Endodermal cell (in vitro differentiated cells): ENCODE measurements at places on chromosomes 6 and 20. TPM values are rescaled to one million over a fixed set of nuclear protein-coding genes. Genes with fewer than 3 reads are reported as not detected.

GRCh38 chr6:43053545-43054205 is at the start of gene CUL7:
Gene CUL7, minus strand, starts transcription at chr6:43053851. Its CDS starts 1,063 bp downstream, at chr6:43052788.
- peak; percentile 94 for DNase-seq
- peak within 1 kb of the TSS; percentile 61 for H3K27ac ChIP-seq
- H3K4me1 ChIP-seq, result peaks cover 7% of the 10 kb centered on the region

GRCh38 chr20:17808357-17808756 is 108.6 kb downstream of the BANF2 start:
- no peaks in the 10 kb centered on the region for H3K27me3 ChIP-seq
- no peaks in the 10 kb centered on the region for H3K36me3 ChIP-seq
- no peaks in the 10 kb centered on the region for H3K4me1 ChIP-seq
- no peak overlapping the region for H3K27ac ChIP-seq

DNA sequence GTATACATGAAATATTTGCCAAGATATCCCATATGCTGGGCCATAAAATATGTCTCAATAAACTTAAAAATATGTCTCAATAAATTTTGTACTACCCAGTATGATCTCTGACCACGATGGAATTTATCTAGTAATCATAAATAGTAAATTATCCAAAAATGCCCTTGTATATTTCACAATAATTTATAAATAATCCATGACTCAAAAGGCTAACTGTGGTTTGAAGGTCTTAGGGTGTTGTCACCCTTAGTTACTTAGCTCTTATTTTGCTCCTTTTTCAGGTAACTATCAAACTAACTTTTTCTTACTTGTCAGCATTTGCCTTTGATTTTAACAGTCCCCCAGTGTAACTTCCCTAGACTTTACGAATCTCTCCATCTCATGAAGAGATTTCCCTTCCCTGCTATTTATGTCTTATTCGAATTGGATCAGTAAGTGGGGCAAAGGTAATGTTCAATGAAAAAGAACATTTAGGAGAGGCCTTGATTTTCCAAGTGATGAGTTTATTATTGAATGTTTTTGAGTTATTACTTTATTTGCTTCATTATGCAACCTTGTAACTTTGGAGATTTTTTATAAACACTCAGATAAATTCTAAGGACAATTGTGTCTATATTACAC is 109.0 kb upstream of the THBS2 start:
- no peak overlapping the region for H3K4me3 ChIP-seq
- H3K27me3 ChIP-seq, result no peaks in the 10 kb centered on the region

DNA sequence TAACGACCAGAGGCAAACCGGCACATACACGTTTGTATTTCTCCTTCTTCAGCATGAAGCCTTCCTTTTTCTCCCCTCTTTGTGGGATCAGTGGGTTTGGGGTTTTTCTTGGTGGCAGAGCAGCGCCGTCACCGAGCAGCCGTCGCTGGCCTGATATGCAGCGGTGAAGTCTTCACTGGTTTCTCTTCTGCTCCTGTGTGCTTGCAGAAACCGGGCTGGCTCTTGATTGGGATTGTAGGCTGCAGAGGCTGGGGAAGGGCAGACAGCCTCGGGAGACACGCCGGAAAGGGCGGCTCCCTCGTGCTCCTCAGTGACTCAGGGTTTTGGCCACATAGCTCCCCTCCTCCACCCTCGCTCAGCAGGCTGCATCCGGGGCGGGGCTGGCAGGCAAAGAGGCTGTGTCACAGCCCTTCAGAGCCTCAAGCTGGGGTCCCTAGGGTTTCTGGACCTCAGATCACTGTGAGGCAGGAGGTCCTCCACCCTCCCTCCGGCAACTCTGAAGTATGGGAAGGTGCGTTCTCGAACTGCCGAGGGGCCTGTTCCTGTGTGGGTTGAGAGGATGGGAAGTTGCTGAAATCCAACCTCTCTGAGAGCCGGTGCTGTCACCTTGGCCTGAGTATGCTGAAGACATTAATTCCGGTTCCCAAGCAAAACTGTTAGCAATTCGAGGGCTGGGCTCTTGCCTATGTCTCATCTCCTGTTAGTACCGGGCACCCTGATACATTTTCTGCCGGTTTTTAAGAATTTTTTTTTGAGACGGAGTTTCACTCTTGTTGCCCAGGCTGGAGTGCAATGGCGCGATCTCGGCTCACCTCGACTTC is 24.2 kb downstream of the NQO2 start:
- peaks cover 8% of the 10 kb centered on the region for H3K36me3 ChIP-seq
- no peaks in the 10 kb centered on the region for H3K4me1 ChIP-seq
- H3K4me3 ChIP-seq, result peak overlapping the region; percentile 4

- no peak overlapping the region for H3K27ac ChIP-seq
- no peaks in the 10 kb centered on the region for H3K36me3 ChIP-seq
- H3K27me3 ChIP-seq, result no peaks in the 10 kb centered on the region
- DNase-seq, result no peak
- no peak overlapping the region for H3K4me3 ChIP-seq
- H3K4me1 ChIP-seq, result peaks cover 8% of the 10 kb centered on the region
These were observed 159.1 kb downstream of the BCAS1 start for GRCh38 chr20:53911301-53911700.

GRCh38 chr6:14084388-14084787 is 33.2 kb upstream of the CD83 start:
- H3K27me3 ChIP-seq, result no peaks in the 10 kb centered on the region
- H3K4me3 ChIP-seq, result no peak overlapping the region
- no peaks in the 10 kb centered on the region for H3K36me3 ChIP-seq
- DNase-seq, result no peak

DNA sequence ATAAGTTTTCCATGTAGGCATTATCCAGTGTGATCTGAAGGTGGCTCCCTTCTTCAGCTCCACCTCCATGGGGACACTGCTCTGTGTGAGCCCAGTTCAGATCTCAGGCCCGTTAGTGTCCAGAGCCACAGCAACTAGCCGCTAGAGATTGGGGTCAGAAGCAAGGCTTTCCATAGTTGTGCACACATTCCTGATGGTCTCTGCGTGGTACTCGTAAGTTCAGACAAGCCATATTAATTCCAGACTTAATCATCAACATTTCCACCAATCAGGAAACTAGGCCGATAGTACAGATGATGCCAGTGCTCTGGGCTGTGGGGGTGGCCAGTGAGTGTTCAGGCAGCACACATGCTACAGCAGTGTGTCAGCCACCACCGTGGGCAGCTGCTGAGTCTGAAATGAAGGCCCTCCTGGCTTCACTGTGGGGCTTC is 17.5 kb upstream of the SYNCRIP start:
- DNase-seq, result no peak
- H3K27me3 ChIP-seq, result no peaks in the 10 kb centered on the region
- H3K27ac ChIP-seq, result no peak overlapping the region
- peaks cover 3% of the 10 kb centered on the region for H3K4me1 ChIP-seq
- H3K36me3 ChIP-seq, result no peaks in the 10 kb centered on the region
- H3K4me3 ChIP-seq, result no peak overlapping the region

DNA sequence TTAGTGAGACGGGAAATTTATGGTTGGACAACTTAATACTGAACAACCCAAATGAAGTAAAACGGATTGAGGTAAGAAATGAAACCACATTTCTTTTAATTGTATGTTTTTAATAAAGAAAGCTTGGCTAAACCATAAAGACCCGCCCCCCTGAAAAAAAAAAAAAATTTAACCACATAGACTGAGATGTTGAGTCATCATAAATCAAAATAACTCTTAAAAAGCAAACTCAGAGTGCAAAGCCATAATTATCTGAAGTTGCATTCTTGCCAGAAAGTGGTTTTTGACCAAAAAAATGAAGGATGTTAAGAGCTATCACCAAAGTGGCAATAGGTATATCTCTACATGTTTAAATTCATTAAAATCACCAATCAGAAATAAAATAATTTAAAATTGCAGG is 101.8 kb upstream of the COL21A1 start:
- no peaks in the 10 kb centered on the region for H3K27me3 ChIP-seq
- H3K36me3 ChIP-seq, result no peaks in the 10 kb centered on the region
- H3K4me1 ChIP-seq, result no peaks in the 10 kb centered on the region
- no peak overlapping the region for H3K4me3 ChIP-seq

DNA sequence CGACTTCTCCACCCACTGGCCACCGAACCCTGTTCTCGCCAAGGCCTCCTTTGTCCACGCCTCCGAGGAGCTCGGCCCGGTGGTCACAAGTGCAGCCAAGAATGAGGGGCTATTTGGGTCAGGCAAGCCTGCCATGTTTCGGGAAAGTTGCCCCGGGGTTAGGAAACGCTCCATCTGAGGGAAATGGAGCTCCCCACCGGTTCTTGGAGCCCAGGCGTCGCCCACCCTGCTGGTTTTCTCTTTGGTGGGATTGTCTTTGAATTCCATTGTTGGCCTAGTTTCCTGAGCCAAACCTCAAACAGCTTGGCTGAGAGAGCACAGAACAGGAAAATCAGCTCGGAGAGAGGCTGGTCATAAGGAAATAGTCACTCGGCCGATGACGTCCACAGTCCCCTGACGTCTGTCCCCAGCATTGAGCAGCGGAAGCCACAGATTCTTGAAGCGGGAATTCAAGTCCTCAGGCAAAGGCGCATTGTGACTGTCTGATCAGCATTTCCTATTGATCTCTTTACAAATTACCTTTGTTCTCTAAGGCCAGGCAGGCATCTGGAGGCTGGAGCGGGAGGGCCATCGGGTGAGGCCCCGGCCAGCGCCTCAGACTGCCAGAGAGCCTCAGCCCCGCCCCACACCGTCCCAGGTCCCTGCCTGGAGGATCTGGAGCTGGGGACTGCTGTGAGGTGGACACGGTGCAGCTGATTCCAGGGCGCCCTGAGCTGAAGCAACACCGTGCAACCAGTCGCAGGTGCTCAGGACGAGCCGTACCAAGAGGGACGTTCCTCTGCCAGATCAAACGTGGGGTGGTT is 138.6 kb downstream of the DLL1 start:
- peak overlapping the region; percentile 92 for H3K27ac ChIP-seq
- peaks cover 13% of the 10 kb centered on the region for H3K4me1 ChIP-seq
- no peak overlapping the region for H3K4me3 ChIP-seq
- DNase-seq, result peak; percentile 77
- H3K27me3 ChIP-seq, result no peaks in the 10 kb centered on the region

DNA sequence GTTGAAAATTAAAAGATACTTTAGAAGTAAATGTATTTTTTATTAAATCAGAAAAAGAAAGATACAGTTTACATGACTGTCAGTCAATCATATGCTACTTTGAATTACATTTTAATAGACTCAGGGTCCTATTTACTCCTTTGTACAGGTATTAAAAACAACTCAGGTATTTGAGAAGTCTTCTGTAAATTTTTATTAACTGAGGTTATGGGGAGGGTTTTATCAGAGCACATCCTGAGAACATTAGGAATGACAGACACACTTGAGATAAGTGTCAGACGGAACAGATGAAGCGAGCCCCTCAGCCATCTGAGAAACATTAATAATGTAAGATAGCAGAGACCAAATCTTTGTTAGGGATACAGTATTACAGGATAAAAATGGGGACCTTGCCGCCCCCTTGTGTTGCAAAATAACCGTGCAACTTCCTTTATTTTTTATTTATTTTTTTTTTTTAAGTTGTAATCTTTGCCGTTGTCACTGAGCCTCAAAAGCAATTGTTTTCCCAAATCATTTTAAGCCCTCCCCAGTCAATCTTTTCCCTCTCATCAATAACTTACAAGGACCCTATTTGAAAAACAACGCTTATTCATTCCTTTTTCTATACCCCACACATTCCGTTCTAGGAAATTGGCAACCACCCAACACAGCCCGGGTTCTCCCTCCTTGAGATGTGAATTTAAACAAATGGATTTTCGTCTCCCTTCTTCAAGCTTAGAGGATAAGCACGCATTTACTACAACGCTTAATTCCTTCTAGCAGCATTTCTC is 126.7 kb downstream of the BCAS1 start:
- H3K27me3 ChIP-seq, result no peaks in the 10 kb centered on the region
- no peak overlapping the region for H3K27ac ChIP-seq

- H3K27ac ChIP-seq, result no peak overlapping the region
- H3K27me3 ChIP-seq, result no peaks in the 10 kb centered on the region
- no peaks in the 10 kb centered on the region for H3K36me3 ChIP-seq
These were observed 38.9 kb upstream of the HDGFL1 start for GRCh38 chr6:22530506-22530905.

DNA sequence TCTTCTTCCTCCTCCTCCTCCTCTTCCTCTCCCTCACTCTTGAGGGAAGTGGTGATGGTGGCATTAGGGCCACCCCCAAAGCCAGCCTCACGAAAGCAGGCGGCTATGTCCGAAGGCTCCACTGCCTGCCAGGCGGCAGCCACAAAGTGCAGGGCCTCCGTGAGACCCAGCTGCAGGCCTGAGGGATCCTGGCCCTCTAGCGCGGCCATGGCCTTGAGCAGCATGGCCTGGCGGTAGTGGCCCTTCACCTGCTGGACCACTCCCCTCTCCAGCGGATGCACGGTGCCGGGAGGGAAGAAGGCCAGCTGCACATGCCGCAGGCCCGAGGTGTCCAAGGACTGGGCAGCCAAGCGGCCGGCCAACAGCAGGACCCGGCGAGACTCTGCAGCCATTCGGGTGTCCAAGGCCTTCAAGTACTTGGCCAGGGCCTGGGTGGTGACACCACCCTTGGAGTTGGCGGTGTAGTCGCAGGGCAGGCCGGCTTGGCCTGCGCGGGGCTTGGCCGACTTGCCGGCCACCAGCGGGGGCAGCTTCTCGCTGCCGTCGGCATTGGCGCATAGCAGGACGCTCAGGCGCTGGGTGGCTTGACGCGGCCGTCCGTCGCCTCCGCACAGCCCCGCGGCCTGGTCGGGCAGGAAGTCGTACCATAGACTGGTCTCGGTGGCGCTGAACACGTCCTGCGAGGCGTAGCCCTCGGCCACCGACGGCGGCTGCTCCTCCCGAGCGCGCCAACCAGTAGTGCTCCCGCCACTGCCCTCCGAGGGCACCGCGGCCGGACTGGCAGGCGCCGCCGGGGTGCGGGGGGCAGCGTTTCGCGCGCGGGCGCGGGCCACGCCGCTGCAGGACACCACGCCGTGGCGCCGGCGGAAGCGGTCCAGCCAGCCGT is 1.1 kb downstream of the CENPB start:
- DNase-seq, result peak; percentile 71
- H3K27me3 ChIP-seq, result peaks cover 15% of the 10 kb centered on the region
- peak overlapping the region; percentile 78 for H3K4me3 ChIP-seq

- H3K4me1 ChIP-seq, result peaks cover 21% of the 10 kb centered on the region
- DNase-seq, result no peak
- H3K36me3 ChIP-seq, result no peaks in the 10 kb centered on the region
- H3K27ac ChIP-seq, result no peak overlapping the region
- H3K27me3 ChIP-seq, result no peaks in the 10 kb centered on the region
- H3K4me3 ChIP-seq, result no peak overlapping the region
These were observed 112.1 kb upstream of the TMEM170B start for GRCh38 chr6:11425431-11425871.

DNA sequence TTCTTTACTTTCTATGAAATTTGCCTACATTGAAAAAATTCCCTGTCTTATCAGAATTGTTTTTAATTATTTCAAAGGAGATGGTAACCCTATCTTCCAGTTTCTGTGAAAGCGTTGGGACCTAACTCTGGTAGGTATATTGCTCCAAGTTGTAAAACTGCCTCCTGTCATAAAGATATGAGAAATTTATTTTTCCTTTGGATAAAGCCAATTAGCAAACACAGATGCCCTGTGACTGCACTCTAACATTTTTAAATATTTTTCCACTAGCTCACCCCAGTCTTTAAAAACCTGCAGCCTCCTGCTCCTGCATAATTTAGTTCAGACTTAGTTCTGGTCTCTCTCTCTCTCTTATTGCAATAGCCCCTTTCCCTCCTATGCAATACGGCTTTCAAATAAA is 39.0 kb upstream of the CRISP1 start:
- no peaks in the 10 kb centered on the region for H3K4me1 ChIP-seq
- H3K27me3 ChIP-seq, result no peaks in the 10 kb centered on the region
- H3K4me3 ChIP-seq, result no peak overlapping the region
- H3K36me3 ChIP-seq, result no peaks in the 10 kb centered on the region

GRCh38 chr20:10621149-10621548 is 52.6 kb downstream of the JAG1 start:
- H3K27me3 ChIP-seq, result no peaks in the 10 kb centered on the region
- peaks cover 4% of the 10 kb centered on the region for H3K36me3 ChIP-seq
- no peak for DNase-seq

PRKN gene
- 3.5 to 4.8 TPM (median 4.8 TPM) in 3 replicates for total RNA-seq

CDKN1A gene
- total RNA-seq, result 3.7 and 3.9 TPM in 2 replicates

RRBP1 gene
- total RNA-seq, result 201 to 212 TPM (median 205 TPM) in 3 replicates

PDYN gene
- 0.52 to 0.71 TPM (median 0.65 TPM) in 3 replicates for total RNA-seq

RTEL1 gene
- total RNA-seq, result 20.0 to 39.6 TPM (median 33.9 TPM) in 3 replicates

PAK5 gene
- 0.32 and 0.42 TPM in 2 replicates for total RNA-seq

PSORS1C2 gene
- 0.20 TPM in 1 of 2 replicates, not detected in the other for total RNA-seq

CLDN20 gene
- not detected in 2 replicates for total RNA-seq
